ENCODE measurements at places on chromosomes 4 and X. TPM values are rescaled to one million over a fixed set of nuclear protein-coding genes. Genes with fewer than 3 reads are reported as not detected.
A peak's percentile ranks its signal among the peaks of the same experiment; 100 is the strongest.

Gene SLC10A4
- total RNA-seq: not detected

DNA sequence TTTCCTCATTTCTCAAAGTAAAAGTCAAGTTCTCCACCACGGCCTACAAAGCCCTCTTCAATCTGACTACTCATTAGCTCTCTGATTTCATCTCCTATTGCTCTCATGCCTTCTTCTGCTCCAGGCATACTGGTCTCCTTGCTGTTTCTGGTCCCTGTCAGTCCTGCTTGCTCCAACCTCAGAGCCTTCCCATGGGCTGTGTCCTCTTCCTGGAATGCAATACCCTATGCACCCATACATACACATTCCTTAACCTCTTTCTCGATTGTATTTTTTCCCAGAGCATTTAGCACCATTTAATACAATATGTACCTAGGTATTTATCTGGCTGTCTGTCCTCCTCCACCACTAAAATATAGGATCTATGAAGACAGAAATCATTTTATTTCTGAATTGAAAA, 385.2 kb downstream of the GASK1B start:
- no peak overlapping the region for H3K27ac ChIP-seq
- H3K36me3 ChIP-seq: no peaks in the 10 kb centered on the region
- H3K4me3 ChIP-seq: no peak overlapping the region
- DNase-seq: no peak

- no peak for DNase-seq
- H3K4me1 ChIP-seq: no peaks in the 10 kb centered on the region
- no peak overlapping the region for H3K27ac ChIP-seq
- no peaks in the 10 kb centered on the region for H3K36me3 ChIP-seq
Measured at GRCh38 chrX:2360731-2361130, 140.0 kb downstream of the DHRSX start.

- H3K4me1 ChIP-seq: peaks cover 27% of the 10 kb centered on the region
- H3K27ac ChIP-seq: peak overlapping the region; percentile 64
Measured at GRCh38 chr4:86556791-86557415, 37.2 kb upstream of the PTPN13 start.

DNA sequence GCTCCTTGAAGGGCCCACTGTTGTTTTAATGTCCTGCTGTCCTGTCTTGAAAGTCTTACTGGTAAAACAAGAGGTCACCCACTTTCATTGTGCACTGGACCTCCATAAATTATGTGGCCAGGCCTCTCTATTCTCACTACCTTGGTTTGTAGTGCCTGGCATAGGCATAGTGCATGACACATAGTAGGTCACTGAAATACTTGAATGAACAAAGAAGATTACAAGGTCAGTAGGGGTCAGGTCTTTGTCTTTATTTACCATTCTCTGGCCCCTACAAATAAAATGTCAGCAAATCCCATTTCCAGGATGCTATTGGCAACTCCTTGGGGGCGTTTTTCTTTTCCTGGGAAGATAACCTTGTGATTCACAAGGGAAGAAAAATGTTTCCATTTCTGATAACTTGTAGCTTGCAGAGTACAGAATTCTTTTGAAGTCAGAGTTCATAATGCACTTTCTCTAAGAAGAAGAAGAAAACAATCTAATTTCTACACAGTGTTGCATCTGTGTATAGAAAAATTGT, 1.4 kb downstream of the PGM2 start:
- H3K36me3 ChIP-seq: peaks cover 7% of the 10 kb centered on the region
- peaks cover 16% of the 10 kb centered on the region for H3K4me1 ChIP-seq
- no peak for DNase-seq
- H3K4me3 ChIP-seq: peak overlapping the region; percentile 98

Gene USP17L20
- not detected for total RNA-seq
